T-helper 17 cell (primary cell): ENCODE measurements at places on chromosomes 7 and 10.

DNA sequence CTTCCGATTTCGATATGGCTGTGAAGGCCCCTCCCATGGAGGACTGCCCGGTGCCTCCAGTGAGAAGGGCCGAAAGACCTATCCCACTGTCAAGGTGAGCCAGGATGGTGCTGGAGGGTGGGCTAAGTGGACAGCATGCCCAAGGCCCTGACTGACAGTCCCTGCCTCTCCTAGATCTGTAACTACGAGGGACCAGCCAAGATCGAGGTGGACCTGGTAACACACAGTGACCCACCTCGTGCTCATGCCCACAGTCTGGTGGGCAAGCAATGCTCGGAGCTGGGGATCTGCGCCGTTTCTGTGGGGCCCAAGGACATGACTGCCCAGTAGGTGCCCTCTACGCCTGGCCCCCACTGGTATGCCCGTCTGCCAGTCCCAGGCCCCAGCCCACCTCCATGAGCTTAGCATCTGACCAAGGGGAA lies 1.2 kb downstream of the NFKB2 start:
- no peak for DNase-seq

- DNase-seq: no peak
Observed at GRCh38 chr10:28715246-28715645, 37.9 kb downstream of the BAMBI start.

DNA sequence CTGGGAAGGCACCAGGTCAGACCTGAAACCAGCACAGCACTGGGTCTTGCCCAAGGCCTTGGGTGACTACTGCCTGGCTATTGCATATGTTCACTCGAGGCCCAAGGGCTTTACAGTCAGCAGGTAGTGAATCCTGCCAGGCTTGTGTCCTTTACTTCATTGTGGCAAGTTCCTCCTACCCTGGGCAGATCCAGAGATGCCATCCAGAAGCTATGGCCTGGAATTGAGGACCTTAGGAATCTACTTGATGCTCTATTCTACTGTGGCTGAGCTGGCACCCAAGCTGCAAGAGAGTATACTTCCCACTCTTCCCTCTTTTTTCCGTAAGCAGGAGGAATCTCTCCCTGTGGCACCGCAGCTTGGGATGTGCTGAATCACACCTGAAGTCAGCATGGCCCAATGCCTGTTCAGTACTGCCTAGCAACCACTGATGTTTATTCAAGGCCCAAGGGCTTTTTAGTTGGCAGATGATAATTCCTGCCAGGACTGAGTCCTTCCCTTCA lies 246.7 kb upstream of the CTBP2 start:
- DNase-seq: no peak

- DNase-seq: no peak
Observed at GRCh38 chr10:47454008-47454779, 29.7 kb downstream of the ANXA8 start.

- DNase-seq: no peak
Observed at GRCh38 chr10:13457958-13458686, 70.7 kb downstream of the BEND7 start.

DNA sequence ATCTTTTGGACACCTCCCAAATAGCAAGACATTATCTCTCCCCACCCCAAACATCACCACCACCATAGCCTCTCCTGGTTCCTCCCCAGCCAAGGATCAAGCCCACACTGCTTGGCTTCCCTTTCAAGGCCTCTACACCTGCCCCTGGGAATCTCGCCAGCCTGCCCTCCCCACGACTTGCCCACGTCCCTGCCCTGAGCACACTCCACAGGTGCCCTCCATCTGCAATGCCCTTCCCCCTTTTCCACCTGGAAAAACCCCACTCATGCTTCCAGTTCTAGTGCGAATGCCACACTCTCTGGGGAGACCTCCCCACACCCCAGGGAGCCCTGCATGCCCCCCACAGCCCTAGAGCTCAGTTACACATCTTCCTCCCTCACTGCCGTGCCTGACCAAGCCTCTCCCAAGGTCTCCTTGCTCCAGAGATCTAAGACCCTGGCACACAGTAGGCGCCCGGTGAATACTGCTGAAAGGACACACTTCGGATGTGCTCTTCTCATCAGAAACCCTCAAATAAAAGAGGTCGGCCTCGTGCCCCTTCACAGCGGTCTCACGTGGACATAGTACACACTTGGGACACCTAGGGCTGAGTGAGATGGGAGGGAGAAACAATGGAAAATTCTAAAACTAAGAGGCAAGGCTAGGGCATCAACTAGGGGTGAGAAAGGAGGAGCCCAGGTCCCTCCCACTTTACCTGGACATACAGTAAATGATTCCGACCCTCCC lies 91.4 kb downstream of the DLG5 start:
- DNase-seq: no peak

DNA sequence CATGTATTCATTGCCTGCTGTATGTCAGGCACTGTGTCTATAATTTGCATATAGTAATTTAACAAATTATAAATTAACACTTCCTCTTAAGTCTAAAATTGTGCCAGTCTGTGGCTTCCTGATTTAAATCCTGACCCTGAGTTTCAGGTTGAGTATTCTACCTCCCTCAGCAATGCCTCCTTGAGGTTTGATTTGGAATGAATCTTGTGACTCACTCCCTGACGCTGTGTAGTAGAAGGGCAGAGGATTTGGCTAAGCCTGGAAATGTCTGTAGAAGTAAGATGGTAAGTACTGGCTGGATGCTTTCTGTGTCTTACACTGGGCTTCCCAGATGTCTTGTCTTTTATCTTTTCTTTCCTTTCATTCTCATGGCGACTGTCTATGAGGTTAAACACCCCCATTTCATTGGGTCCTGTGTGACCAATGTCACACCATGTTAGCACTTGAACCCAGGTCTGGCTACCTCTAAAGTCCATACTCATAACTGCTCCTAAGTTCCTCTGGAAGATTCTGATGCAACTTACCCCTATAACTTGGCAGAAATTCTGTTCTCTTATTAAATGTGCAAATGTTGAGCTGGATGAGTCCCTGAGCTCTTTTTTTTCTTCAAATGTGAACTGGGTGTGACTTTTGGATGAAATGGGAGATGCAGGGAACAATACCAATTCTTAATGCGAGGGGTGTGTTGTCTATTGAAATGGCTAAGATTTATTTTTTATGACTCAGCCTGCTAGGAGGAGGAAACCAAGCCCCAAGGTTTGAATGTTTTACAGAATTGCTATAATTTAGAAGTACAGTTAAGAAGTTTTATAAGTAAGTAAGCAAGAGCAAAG lies 48.5 kb downstream of the PLCE1 start:
- DNase-seq: no peak

DNA sequence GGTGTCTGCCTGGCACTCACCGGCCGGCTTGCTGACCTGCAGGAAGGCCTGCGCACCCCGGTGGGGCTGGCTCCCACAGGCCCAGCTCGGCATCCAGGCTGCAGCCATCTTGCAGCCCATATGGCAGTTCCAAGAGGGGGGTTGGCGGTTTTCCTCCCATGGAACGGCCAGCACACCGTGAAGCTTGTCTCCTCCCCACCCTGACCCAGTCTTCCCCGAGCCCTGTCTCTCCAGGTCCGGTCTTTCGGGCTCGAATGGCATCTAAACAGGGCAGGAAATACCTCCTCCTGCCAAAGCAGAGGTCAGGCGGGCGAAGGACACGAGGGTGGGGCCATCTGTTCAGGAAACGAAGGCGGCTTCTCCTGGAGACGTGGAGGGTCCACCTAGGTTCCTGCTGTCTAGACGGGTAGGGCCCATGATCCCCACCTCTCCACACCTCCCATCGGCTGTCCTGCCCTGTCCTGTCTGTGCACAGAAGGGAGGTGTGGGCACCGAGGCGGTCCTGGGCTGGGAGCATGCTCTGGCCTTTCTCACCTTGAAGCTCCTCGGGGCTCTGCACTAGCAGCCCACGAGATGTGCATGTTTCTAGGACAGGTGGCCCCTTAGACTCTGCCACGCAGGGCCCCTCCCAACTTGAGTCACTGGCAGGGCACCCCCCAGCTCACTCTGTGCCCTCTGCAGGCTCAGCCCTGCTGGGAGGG lies 113.7 kb upstream of the DIP2C start:
- no peak for DNase-seq

GRCh38 chr7:128384726-128385125 lies 23.2 kb upstream of the PRRT4 start:
- no peak for DNase-seq

DNA sequence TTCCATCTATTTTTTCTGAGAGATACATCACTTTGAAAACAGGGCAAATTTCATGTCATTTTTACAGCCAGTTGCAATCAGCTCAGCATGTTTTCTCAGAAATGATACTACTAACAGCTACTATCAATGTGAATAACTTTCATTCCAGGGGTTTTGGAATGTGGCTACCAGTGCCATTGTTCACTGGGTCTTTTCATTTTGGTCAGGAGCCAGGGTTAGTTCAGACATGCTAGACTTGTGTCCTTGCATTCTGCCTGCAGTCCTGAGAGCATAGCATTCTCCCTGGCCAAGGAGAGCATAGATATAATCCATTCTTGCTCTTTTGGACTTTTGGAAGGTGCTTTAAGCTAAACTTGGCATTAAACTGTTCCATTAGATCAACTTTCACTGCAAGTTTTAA lies 160.9 kb upstream of the NEBL start:
- DNase-seq: no peak
